ENCODE measurements at places on chromosomes 3 and 15. TPM values are rescaled to one million over a fixed set of nuclear protein-coding genes. Genes with fewer than 3 reads are reported as not detected.

The CNTN6 gene
- total RNA-seq: not detected

DNA sequence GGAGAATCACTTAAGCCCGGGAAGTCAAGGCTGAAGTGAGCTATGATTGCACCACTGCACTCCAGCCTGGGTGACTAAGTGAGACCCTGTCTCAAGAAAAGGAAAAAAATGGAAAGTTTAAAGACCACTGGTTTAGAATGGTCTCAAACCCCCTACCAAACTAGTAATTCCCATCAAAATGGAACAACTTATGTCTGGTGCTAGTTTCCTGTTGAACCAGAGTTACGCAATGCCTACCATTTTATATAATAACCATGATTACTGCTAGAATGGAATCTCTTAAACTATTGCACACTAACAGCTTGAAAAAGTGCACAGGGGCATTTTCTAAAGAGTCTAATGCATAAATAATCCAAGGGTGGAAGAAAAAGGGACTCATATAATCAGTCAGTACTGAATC, 43.6 kb downstream of the DMXL2 start:
- no peak for DNase-seq

DNA sequence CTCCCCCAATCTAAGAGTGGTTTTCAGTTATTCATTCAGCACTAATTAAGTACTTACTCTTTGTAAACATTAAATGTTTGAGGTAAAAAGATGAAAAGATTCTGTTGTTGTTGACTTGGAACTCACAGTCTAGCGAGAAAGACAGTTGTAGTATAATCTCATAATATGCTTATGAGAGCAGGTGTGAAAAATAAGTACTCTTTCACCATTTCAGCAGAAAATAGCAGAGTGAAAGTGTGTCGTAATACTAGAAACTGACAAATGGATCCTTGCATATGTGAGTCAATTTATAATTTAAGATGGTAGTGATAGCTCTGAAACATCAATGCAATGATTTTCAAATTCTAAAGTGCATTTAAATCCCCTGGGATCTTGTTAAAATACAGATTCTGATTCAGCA, 618.8 kb upstream of the CCDC54 start:
- DNase-seq: no peak

DNA sequence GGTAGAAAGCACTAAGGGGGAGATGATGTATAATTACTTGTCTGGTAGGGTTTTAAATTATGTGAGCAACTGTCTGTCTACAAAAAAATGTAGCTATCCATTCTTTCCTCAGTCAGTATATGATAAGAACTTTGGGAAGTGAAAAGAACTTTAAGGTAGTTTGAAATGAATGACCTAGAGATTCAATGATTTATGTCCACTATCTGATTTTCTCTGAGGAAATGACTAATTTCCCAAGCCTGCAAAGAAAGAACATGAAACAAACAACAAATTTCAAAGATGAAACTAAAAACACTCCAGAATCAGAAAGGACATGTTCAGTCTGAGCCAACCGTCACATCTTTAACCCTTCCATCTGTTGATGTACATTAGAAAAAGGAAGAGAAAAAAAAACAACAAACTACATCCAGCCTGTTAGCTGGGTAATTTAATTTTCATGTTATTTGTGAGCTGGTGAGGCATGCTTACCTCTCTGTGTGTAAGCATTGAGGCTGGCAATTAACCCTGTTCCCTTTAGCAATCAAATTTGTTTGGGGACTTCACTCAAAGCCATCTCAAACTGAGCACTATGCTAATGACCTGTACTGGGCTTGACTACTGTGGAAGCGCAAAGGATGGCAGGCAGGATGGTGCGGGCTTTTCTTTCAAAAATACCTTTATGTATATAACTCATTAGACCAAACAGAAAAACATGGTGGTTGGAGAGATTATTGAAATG, 220.1 kb downstream of the TUSC7 start:
- no peak for DNase-seq

DNA sequence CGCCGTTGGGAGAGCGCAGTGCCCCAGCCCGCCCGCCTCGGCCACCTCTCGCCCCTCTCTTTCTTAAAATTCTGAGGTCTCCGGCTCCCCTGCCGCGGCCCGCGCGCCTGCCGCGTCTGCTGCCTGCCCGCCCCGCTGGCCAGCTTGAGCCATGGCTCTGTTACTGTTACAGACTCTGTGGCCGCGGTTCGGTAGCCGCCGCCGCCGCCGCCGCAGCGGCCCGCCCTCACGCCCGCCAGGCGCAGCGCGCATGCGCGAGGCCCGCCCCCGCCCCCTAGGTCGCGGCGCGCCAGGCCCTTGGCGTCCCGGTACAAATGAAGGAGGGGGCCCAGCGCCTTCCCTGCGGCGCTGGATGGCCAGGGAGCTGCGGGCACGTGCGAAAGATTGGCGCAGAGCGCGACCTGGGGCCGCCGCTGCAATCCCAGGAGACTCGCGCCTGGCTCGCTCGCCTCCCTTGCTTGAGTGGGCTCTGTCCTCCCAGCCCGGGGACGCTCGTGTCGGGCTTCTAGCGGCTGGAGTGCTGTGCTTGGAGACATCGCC, at the start of gene ONECUT1:
ONECUT1 (minus strand) TSS at position 168 of the 540 bp plus-strand sequence. CDS start 452 bp downstream, outside the sequence.
- peak; percentile 79 for DNase-seq

GRCh38 chr15:101246391-101246790, 5.5 kb downstream of the CHSY1 start:
- no peak for DNase-seq
